ENCODE measurements at places on chromosomes 13 and 19.
A peak's percentile ranks its signal among the peaks of the same experiment; 100 is the strongest.

- no peaks in the 10 kb centered on the region for H3K4me1 ChIP-seq
- no peaks in the 10 kb centered on the region for H3K27me3 ChIP-seq
- H3K27ac ChIP-seq: no peak overlapping the region
- no peak overlapping the region for H3K4me3 ChIP-seq
- H3K36me3 ChIP-seq: no peaks in the 10 kb centered on the region
Measured at GRCh38 chr13:32445461-32445860, 17.5 kb upstream of the N4BP2L1 start.

DNA sequence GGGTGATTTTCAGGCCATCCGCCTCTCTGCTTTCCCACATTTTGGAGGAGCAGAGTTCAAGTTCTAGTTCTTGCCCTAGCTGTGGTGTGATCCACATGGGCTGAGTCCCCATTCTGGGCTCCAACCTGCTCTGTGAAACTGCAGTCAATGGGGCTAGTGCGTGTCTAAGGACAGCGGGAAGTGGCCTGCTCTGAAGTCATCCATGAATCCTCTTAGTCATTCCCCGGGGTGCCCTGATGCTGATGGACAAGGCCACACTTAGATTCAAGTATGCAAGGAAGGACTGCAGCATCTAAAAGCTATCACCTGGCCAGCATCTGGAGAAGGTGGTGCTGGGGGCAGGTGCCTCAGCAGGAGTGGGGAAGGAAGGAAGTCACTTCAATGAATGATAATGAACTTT, 94.6 kb downstream of the TSHZ3 start:
- no peaks in the 10 kb centered on the region for H3K4me1 ChIP-seq
- no peak overlapping the region for H3K4me3 ChIP-seq
- no peaks in the 10 kb centered on the region for H3K27me3 ChIP-seq
- H3K36me3 ChIP-seq: no peaks in the 10 kb centered on the region

GRCh38 chr19:892243-892893, 619 bp downstream of the MED16 start:
- H3K27ac ChIP-seq: peak overlapping the region; percentile 87
- H3K27me3 ChIP-seq: no peaks in the 10 kb centered on the region
- H3K4me3 ChIP-seq: peak overlapping the region; percentile 70
- peaks cover 28% of the 10 kb centered on the region for H3K4me1 ChIP-seq
- no peak for DNase-seq

DNA sequence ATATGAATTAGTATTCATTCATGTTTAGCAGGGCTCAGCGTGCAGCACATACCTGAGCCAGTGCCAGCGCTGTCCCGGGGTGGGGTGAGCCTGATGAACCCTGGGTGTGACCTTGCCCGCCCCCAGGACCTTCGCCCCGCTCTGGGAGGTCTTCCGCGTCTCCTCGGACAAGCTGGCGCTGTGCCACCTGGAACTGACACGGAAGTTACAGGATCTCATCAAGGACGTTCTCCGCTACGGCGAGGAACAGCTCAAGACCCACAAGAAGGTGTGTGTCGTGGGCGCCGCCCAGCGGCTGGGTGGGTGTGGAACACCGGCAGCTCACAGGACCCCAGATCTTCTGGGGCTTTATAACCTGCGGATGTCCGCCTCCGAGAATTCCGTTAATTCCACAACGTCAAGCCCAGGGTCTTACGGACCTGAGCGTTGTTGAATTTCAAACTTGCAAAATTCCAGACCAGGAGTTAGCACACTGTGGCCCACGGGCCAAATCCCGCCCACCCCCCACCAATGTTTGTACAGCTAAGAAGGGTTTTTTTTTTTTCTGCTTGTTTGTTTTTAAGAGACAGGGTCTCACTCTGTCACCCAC, 15.4 kb downstream of the FCHO1 start:
- no peak overlapping the region for H3K27ac ChIP-seq
- H3K4me3 ChIP-seq: no peak overlapping the region
- peaks cover 4% of the 10 kb centered on the region for H3K4me1 ChIP-seq
- H3K36me3 ChIP-seq: no peaks in the 10 kb centered on the region

- H3K27me3 ChIP-seq: no peaks in the 10 kb centered on the region
- H3K4me1 ChIP-seq: no peaks in the 10 kb centered on the region
- DNase-seq: no peak
- no peak overlapping the region for H3K4me3 ChIP-seq
- H3K36me3 ChIP-seq: no peaks in the 10 kb centered on the region
Measured at GRCh38 chr19:28640506-28640905, 572.4 kb downstream of the UQCRFS1 start.

DNA sequence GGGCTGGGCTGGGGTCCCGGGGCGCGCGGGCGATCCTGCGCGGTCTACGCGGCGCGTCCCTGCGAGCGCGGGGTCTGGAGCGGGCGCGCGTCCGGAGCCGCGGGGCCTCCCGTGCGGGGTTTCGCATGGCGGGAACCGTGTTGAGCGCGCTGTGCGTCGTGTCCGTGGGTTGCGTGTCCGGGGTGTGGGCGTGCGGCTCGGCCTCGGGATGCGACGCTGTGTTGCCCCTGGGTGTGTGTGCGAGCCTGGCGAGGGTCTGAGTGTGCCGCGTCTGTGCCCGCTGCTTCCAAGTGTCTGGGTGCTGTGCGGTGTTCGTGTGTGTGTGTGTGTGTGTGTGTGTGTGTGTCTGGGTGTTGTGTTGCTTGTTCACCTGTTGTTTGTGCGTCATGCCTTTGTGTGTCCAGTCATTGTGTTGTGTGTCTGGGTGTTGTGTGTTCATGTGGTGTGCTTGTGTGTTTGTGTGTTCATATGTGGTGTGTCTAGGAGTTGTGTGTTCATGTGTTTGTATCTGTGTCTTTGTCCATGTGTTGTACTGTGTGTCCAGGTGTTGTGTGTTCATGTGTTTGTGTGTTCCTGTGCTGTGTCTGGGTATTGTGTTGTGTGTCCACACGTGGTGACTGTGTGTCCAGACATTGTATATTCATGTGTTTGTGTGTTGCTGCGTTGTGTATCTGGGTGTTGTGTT, 552 bp downstream of the PLK5 start:
- DNase-seq: no peak
- no peak overlapping the region for H3K27ac ChIP-seq
- H3K27me3 ChIP-seq: no peaks in the 10 kb centered on the region
- peak overlapping the region; percentile 57 for H3K4me3 ChIP-seq
- H3K4me1 ChIP-seq: peaks cover 33% of the 10 kb centered on the region

DNA sequence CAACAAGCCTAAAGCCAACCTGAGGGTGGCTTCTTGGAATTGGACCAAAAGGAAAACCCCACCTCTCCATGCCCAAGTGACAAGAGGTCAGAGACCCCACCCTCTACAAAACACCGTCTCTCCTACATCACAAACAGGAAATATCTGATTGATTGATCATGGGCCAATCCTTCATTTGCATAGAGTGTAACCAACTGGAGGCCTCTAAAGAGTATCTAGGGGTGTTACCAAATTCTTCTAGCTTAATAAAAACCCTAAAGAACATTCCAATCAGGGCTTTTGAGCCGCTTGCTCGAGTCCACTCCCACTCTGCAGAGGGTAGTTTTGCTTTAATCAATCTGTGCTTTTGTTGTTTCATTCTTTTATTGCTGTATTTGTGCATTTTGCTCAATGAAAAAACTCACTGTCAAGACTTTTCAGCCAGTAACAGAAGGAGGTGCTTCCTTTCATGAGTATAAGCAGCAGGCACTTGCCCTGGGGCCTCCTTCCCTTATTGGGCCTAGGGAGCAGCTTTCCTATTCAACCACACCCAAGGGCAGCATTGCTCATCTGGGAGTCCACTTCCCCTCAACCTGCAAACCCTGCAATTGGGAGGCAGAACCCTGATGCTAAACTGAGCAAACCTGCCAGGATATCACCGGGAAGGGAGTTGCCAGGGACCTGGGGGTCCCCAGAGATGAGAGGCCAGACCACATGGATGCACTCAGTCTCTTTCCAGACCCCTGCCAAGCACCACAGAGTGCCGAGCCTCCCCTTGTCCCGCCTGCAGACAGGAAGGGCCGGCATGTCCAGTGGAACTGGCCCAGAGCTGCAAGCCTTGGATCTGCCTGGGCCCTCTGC, 154.3 kb upstream of the VSTM2B start:
- H3K36me3 ChIP-seq: no peaks in the 10 kb centered on the region
- H3K27ac ChIP-seq: no peak overlapping the region
- no peaks in the 10 kb centered on the region for H3K27me3 ChIP-seq
- H3K4me3 ChIP-seq: no peak overlapping the region
- no peak for DNase-seq
- H3K4me1 ChIP-seq: no peaks in the 10 kb centered on the region

- no peak overlapping the region for H3K4me3 ChIP-seq
- H3K27me3 ChIP-seq: no peaks in the 10 kb centered on the region
- no peaks in the 10 kb centered on the region for H3K4me1 ChIP-seq
- H3K27ac ChIP-seq: no peak overlapping the region
- DNase-seq: no peak
- no peaks in the 10 kb centered on the region for H3K36me3 ChIP-seq
Measured at GRCh38 chr19:55901369-55902079, 30.6 kb downstream of the NLRP13 start.

- H3K27ac ChIP-seq: no peak overlapping the region
- no peaks in the 10 kb centered on the region for H3K36me3 ChIP-seq
- H3K4me3 ChIP-seq: no peak overlapping the region
- DNase-seq: no peak
- no peaks in the 10 kb centered on the region for H3K27me3 ChIP-seq
Measured at GRCh38 chr19:48403606-48404005, 10.1 kb downstream of the GRIN2D start.

- no peak for DNase-seq
- H3K36me3 ChIP-seq: no peaks in the 10 kb centered on the region
- no peaks in the 10 kb centered on the region for H3K27me3 ChIP-seq
- no peak overlapping the region for H3K4me3 ChIP-seq
- H3K4me1 ChIP-seq: no peaks in the 10 kb centered on the region
Measured at GRCh38 chr19:31821346-31821745, 472.1 kb upstream of the TSHZ3 start.

DNA sequence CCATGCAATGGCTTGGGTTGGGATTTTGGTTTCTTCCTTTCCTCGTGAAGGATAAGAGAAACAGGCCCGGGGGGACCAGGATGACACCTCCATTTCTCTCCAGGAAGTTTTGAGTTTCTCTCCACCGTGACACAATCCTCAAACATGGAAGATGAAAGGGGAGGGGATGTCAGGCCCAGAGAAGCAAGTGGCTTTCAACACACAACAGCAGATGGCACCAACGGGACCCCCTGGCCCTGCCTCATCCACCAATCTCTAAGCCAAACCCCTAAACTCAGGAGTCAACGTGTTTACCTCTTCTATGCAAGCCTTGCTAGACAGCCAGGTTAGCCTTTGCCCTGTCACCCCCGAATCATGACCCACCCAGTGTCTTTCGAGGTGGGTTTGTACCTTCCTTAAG, 24.1 kb downstream of the SPC24 start:
- peaks cover 15% of the 10 kb centered on the region for H3K4me1 ChIP-seq
- peaks cover 44% of the 10 kb centered on the region for H3K36me3 ChIP-seq
- no peak for DNase-seq
- H3K4me3 ChIP-seq: no peak overlapping the region
- peak overlapping the region; percentile 63 for H3K27ac ChIP-seq

GRCh38 chr13:91085127-91085526, 262.4 kb upstream of the MIR17HG start:
- H3K4me3 ChIP-seq: no peak overlapping the region
- H3K27ac ChIP-seq: no peak overlapping the region
- no peaks in the 10 kb centered on the region for H3K4me1 ChIP-seq
- H3K36me3 ChIP-seq: no peaks in the 10 kb centered on the region
- H3K27me3 ChIP-seq: no peaks in the 10 kb centered on the region

GRCh38 chr13:62846302-62846701, 1430.7 kb upstream of the PCDH20 start:
- H3K27me3 ChIP-seq: no peaks in the 10 kb centered on the region
- no peaks in the 10 kb centered on the region for H3K36me3 ChIP-seq
- H3K27ac ChIP-seq: no peak overlapping the region
- DNase-seq: no peak
- H3K4me3 ChIP-seq: no peak overlapping the region
- no peaks in the 10 kb centered on the region for H3K4me1 ChIP-seq

GRCh38 chr19:39641773-39642172, 13.9 kb upstream of the LGALS16 start:
- no peak overlapping the region for H3K27ac ChIP-seq
- DNase-seq: no peak
- no peak overlapping the region for H3K4me3 ChIP-seq
- no peaks in the 10 kb centered on the region for H3K27me3 ChIP-seq
- no peaks in the 10 kb centered on the region for H3K36me3 ChIP-seq

DNA sequence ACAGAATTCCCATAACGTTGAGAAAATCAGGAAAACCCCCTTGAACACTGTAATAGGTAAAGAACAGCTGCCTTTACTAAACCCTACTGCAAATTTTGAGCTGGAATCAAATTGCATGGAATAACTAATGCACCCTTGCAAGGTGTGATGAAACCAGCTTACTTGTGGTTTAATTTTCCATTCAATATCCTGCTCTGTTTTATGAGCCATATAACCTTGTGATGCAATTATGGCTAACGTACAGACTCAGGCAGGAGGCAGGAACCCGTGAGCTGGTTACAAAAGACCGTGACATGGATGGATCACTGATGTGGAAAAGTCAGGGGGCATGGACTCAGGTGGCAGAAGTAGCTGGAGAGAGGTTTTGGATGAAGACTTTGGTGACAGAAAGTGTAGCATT, 438.6 kb downstream of the COG6 start:
- no peak for DNase-seq
- no peaks in the 10 kb centered on the region for H3K36me3 ChIP-seq
- no peaks in the 10 kb centered on the region for H3K27me3 ChIP-seq
- H3K4me1 ChIP-seq: no peaks in the 10 kb centered on the region

DNA sequence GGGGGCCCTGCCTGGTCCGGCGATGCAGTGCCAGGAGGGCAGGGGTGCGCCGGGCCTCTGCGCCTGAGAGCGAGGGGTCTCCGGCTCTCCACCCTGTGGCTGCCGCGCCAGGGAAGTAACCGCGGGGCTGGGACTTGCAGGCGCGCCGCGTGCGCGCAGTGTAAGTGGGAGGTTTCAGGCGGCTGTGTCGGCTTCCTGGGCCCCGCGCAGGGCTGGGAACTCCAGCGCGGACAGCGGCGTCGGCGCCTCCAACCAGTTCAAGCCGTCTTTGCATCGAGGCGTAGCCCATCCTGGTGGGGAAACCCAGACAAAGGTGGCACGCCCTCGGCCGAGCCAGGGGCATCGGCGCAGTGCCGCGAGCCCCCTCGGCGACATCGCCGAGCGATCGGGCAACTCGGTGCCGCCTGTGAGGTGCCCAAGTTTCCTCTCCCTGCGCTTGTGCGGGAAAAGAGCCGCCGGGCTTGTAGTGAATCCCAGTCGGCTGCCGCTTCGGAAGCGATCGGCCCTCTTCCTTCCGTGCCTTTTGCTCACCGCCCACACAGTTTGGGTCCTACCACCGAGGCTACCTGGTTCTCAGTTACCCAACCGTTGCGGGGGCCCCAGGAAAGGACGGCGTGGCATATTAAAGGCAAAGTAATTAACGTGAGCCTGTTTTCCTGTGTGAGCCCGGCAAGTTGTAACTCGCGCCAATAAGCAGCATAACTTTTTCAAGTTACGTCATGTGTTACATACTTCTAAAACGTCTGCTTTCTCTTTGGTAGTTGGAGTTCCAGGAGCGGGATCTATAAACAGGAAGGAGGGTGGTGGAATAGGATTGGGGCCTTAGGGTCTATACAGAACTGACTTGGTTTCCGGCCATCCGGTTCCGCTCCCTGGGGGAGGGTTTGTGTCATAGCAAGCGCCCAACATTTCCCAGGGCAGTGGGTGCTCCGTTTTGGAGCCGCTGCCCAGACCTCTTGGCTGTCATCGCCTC, 1.2 kb downstream of the LRCH1 start:
- peak overlapping the region; percentile 96 for H3K27ac ChIP-seq
- H3K27me3 ChIP-seq: no peaks in the 10 kb centered on the region

All from esophagus squamous epithelium (tissue), 5 donors.